ENCODE measurements at places on chromosomes 5 and 9. TPM values are rescaled to one million over a fixed set of nuclear protein-coding genes. Genes with fewer than 3 reads are reported as not detected.

GRCh38 chr5:180472269-180472668 is 21.9 kb upstream of the CNOT6 start:
- no peak for DNase-seq

- no peak for DNase-seq
These were observed 259.5 kb downstream of the EBF1 start for GRCh38 chr5:158840193-158840592.

GRCh38 chr5:135600971-135601381 is 22.2 kb upstream of the CXCL14 start:
- DNase-seq, result no peak

GRCh38 chr5:97751540-97751939 is 568.5 kb upstream of the RIOK2 start:
- DNase-seq, result no peak

- no peak for DNase-seq
These were observed 226.2 kb downstream of the EPB41L4A start for GRCh38 chr5:112192866-112193265.

DNA sequence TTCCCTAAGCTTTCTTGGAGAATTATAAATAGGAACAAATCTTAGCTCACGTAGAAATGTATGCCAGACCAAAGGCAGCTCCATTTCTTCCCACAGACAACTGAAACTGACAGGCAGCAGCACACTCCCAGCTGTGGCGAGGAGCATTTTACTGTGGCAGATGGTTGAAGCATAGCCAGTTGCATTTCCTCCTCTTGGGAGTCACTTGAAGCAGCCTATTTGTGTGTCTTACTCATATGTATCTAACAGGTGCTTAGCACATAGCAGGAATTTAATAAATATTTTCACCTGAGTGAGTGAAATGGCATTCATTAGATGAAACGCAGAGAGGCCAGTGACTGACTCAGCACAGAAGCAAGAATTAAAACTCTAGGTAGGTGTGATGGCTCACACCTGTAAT is 12.3 kb upstream of the MTMR12 start:
- DNase-seq, result no peak

DNA sequence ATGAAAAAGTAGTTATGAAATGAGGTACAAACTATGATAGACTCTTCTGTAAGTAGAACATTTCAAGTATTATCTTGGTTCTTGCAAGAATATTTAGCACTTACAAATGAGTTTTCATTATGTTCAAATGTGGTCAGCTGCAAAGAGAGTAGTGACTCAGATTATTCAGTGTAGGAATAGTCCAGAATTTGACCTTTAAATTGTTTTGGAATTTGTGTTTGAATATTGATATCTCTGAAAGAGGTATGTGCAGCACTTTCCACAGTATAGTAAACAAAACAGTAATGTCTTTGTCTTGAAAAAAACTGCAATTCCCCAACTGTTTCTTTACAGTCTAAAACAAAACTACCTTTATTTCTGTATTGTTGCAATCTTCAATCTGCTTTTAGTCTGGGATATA is 56.1 kb downstream of the WDR70 start:
- no peak for DNase-seq

- no peak for DNase-seq
These were observed 199.4 kb downstream of the AP3B1 start for GRCh38 chr5:78095125-78095524.

GRCh38 chr5:130077007-130077406 is 172.7 kb downstream of the CHSY3 start:
- no peak for DNase-seq

DNA sequence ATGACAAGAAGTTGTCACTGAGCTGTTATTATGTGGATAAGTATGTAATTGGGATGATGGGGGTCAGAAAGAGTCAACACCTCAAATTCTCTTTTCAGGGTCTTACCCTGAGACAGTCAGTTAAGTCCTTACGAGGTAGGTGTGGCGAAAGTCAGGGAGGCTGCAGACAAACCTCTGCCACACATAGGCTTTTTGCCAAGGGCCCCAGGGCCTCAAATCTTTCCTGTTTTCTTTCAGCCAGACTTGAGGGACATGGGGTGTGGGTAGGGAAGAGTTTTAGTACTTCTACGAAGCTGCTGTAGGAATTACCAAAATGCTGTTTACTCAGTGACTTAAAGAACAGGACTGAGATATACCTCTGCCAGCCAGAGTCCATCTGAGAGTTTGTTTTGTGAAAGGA is 13.8 kb downstream of the OR2S2 start:
- no peak for DNase-seq

- DNase-seq, result no peak
These were observed 181.1 kb downstream of the PAPPA start for GRCh38 chr9:116334546-116335150.

The COL5A1 gene
- total RNA-seq, result 21.5 TPM

The NUTM2G gene
- not detected for total RNA-seq

The FOXD4L3 gene
- total RNA-seq, result 0.36 TPM
